ENCODE measurements at places on chromosomes 3 and 15.

GRCh38 chr15:45662375-45662774 lies 27.5 kb downstream of the SQOR start:
- no peak for DNase-seq

GRCh38 chr3:3053974-3054373 lies 56.2 kb downstream of the IL5RA start:
- no peak for DNase-seq

DNA sequence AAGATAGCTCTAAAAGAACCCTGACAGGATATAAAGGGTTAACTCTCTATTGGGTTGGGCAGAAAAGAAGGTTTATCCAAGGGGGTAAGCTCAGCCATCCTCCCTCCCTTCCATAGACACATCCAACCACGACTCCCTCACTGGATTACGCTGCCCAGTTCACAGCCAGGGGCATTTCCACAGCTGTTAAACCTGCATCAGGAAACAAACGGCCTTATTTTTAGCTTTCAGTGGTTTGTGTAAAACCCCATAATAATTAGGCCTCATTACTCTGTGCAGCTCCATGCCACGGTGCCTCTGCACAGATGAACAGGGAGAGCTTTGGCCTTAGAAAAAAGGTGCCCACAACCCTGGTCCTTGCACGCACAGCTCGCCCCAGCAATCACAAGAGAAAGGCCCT lies 110.6 kb downstream of the GABRB3 start:
- no peak for DNase-seq

GRCh38 chr3:16487511-16488175 lies 25.9 kb downstream of the RFTN1 start:
- no peak for DNase-seq

DNA sequence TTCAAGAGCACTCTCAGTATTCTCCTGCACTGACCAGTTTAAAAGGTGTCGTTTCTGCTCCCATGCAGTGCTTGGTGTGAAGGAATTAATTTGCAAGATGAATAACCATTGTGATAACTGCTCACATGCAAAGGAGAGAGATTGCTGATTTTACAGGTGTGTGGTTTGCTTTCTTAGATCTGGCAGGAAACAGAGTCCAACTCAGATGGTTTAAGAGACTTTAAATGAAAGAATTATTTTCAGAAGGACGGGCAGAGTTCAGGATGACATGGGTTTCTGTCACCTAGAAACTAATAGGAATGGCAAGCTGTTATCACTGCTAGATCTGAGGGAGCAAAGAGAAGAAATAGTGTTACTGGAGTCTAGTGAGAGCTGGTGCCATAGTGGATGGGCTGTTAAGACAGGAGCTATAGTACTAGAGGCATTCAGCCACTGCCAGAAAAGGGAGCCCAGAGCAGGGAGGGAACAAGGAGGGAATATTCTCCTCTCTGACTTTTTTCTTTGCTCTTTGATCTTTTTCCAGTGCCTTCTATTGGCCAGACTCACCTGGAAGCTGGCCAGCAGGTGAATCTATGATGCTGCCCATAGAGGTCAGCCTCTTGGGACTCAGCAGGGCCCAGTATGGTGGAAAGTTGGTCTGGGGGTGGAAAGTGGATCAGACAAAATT lies 14.9 kb downstream of the ATXN7 start:
- DNase-seq: no peak

DNA sequence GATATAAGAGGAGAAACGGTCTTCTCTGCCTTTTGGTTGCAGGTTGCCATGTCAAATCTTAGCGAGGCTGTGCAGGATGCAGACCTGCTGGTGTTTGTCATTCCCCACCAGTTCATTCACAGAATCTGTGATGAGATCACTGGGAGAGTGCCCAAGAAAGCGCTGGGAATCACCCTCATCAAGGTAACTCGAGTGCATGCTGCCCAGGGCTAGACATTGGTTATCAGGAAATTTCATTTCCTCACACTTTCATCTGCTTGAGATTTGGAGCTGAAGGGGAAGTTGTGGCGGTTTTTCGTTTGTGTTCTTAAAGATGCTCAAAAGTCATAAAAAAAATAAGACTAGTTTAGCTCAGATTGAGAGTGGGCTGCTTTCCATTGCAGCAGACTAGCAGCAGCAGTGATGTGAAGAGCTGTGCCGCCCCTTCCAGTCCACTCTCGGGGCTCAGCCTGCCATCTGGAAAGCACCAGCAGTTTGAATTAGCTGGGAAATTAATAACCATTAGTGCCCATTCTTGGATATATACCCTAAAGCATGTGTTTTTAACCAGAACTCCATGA lies 32.2 kb downstream of the GPD1L start:
- no peak for DNase-seq

DNA sequence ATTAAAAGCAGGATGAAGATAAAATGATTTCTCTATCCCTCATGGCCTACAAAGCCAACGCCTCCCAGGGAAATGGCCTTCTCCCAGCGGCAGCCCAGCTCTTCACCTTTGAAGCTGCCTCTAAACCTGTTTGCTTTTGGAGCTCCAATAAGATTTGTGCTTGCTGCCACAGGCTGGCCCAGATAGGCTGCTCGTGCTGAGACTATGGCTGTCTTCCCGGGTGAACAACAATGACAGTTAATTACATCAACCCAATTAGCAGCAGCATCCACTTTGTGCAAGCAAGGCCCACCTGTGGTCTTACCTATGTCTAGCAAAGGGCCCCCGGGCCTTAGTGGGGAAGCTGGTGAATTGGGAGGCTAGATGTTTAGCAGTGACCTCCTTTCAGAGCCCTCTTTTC lies 179.6 kb downstream of the P3H2 start:
- DNase-seq: no peak

DNA sequence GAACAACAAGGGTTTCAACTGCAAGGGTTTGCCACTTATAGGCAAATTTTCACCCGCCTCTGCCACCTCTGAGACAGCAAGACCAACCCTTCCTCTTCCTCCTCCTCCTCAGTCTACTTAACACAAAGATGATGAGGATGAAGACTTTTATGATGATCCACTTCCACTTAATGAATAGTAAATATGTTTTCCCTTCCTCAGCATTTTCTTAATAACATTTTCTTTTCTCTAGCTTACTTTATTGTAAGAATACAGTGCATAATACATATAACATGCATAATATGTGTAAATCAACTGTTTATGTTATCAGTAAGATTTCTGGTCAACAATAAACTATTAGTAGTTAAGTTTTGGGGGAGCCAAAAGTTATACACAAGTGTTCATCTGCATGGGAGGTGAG lies 77.4 kb downstream of the KLF15 start:
- DNase-seq: no peak

GRCh38 chr3:145716519-145716918 lies 444.5 kb downstream of the PLOD2 start:
- DNase-seq: no peak

DNA sequence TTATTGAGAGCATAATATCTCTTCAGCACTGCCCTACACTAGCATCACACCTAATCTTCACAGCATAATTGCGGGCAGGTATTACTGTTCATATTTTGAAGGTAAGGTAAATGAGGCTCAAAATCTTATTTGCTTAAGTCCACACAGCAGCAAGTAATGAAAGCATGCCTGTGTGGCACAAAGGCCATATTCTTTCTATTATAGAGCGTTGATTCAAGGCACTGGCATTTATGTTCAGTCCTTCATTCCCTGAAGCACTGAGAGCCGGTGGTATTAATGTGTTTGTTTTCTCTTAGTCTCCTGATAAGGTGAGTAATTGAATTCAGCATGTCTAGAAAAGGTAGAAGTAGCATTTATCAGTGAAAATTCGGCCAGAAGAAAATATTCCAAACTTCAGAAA lies 231.2 kb downstream of the BBX start:
- no peak for DNase-seq

DNA sequence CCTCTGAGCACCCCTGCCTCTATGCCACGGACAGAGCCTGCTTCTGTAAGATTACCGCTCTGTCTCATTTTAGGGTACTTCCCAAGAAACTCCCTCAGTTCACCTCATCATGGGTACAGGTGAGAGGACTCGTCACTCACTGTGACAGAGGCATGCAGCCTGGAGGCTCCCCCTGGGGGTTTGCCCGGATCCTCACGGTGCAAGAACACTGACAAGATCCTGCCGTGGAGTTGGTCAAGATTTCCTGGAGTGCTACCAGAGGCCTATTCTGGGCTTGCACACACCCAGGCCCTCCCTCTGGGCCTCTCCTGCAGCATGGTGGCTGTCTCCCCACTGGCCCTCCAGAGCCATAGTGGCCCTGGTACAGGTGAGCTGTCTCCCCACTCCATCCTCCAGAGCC lies 103.1 kb upstream of the TNIK start:
- DNase-seq: no peak

DNA sequence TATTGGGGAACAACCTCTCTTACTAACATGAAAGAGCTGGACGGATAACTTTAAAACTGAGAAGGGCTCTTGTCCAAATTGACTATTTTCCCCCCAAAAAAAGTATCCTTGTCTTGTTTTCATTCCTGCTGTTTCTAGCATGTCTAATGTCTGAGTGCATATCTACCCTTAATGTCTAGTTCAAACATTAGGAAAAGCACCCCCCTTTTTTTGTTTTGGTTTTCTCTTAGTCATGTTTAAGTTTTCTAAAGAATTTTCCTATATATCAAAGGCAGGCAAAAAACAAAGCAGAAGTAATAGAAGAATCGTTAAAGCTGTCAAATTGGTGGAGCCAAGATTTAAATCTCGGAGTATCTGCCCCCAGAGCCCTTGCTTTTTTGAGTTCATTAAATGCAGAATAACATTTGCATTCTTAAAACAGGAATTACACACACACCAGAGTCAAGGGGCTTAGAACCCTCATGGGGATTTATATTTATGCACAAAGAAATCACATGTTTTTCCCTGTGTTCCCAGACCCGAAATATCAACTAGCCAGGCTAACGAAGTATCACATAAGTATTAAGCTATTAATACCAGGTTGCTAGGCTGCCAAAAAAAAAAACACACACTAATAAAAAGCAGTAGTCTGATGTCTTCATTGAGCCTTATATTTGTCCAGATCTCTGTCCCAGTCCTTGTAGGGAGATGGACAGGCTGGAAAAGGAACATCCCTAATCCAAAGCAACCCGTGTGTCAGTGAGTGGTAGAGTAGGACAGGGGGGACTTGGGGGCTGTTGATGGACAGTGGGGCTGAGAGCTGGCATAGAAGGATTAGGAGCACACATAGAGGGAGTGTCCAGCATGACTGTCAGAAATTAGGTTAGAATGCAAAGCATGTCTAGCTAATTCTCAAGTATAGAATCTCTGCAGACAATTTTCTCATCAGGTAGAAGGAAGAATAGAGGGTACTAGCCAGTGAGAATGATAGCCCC lies 103.6 kb upstream of the BFSP2 start:
- no peak for DNase-seq

DNA sequence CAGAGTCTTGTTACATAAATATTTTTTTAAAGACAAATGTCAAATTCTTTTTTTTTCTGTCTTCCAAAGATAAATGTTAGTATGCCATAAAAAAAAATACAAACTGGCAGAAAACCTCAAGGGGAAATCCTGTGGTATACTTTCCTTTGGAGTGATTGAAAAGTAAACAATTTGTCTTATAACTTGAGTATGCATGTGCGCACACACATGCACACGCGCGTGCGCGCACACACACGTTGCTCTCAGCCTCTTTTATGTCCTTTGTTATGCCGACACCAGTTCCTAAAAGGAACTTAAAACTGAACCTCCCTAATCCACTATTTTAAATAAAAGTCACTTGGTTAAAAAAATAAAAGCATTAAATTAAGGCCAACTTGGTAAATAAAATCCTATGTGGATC lies 58.1 kb downstream of the TGFBR2 start:
- no peak for DNase-seq

- no peak for DNase-seq
Measured at GRCh38 chr15:91632981-91633380, 220.5 kb upstream of the SLCO3A1 start.

GRCh38 chr15:32849769-32850668 lies 132.2 kb downstream of the GREM1 start:
- DNase-seq: no peak

DNA sequence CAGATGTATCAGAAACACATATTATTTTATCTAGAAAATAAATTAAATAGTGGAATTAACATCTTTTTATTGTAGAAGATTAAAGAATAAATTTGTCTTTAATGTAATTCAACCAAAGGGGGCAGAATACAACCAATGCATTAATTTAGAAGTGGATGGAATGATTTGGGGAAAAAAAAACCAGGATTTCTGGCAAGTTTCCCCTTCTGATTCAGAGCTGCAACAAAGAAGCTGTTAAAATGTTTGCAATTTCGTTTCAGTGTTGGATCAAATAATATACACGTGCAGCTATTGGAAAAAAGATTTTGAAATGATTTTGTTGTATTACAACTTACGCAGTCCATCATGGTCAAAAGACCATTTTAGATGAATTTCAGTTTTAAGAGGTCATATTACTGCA lies 71.6 kb upstream of the ZNF280D start:
- no peak for DNase-seq

DNA sequence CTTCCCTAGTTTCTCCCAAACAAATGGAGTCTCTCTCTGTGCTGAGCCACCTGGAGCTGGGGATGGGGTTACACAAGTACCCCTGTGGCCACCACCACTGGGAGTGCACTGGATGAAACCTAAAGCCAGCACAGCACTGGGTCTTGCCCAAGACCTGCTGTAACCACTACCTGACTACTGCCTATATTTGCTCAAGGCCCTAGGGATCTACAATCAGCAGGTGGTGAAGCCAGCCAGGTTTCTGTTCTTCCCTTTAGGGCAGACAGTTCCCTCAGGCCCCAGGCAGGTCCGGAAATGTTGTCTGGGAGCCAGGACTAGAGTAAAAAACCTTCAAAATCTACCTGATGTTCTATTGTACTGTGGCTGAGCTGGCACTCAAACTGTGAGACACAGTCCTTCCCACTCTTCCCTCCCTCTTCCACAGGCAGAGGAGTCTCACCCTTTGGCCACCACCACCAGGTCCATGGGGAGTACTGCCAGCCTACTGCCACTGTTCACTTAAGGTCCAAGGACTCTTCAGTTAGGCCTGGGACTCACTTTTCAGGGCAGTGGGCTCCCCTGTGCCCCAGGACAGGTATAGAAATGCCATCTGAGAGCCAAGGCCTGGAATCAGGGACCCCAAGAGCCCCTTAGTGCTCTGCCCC lies 23.8 kb downstream of the C3orf20 start:
- DNase-seq: no peak

- DNase-seq: no peak
Measured at GRCh38 chr3:140399871-140400270, 278.0 kb upstream of the TRIM42 start.

DNA sequence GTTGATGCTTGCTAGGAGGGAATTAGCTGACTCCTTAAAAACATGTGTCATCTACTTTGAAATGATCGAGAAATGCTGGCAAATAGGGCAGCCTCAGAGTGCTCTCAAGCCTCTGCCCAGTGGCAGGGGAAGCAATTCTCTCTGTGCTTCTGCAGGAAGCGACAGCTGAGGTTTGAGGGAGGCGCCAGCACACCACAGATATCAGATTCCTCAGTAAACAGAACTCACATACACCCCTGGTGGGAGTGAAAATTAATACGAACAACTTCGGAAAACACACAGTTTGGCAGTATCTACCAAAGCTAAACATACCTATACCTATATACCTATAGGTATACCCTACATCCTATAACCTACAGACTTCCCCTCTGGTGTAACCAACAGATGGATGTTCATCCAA lies 61.3 kb downstream of the NSMCE3 start:
- no peak for DNase-seq

- DNase-seq: no peak
Measured at GRCh38 chr15:41337631-41338522, 5.2 kb downstream of the NUSAP1 start.
